ENCODE measurements at places on chromosomes 2 and 18. TPM values are rescaled to one million over a fixed set of nuclear protein-coding genes. Genes with fewer than 3 reads are reported as not detected.

Gene NOSTRIN
- total RNA-seq: 0.68 TPM

Gene MFSD6
- 15.6 TPM for total RNA-seq

Gene EPB41L3
- not detected for total RNA-seq

Gene ANKRD29
- total RNA-seq: 4.3 TPM

Gene MATN3
- 1.9 TPM for total RNA-seq

Gene CENPA
- 43.6 TPM for total RNA-seq

Gene GAL3ST2
- 3.9 TPM for total RNA-seq

Gene MRPL44
- total RNA-seq: 66.4 TPM

Gene GNLY
- total RNA-seq: not detected

Gene ANKRD30BL
- total RNA-seq: not detected

Gene TLX2
- 3.8 TPM for total RNA-seq

Gene ANKRD36
- total RNA-seq: 32.3 TPM

Gene ASB18
- total RNA-seq: not detected

Measured in PC-9 (cell line).